Testis (tissue), 5 donors: ENCODE measurements at places on chromosomes 13 and 19. TPM values are rescaled to one million over a fixed set of nuclear protein-coding genes. Genes with fewer than 3 reads are reported as not detected.
A peak's percentile ranks its signal among the peaks of the same experiment; 100 is the strongest.

GRCh38 chr19:34667349-34668076 lies 9.4 kb downstream of the SCGB2B2 start:
- peak overlapping the region; percentile 6 for H3K4me3 ChIP-seq
- H3K4me1 ChIP-seq, result peaks cover 6% of the 10 kb centered on the region
- no peak overlapping the region for H3K27ac ChIP-seq
- DNase-seq, result no peak

DNA sequence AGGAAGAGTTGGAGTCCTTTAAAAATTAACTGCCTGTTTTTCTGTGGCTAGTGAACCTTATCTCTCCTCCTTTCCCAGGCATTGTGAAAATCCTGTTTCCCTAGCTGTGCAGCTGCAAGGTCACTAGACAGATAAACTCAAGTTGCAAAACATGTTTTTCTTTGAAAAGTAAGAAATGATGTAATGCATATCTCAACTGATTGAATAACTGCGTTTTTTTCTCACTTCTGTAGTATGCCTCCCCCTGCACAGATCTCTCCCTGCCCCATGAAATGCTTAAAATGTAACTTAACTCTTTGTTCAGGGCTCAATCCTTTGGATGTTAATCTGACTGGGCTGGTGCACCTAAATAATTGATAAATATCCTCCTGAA lies 27.7 kb upstream of the CYSLTR2 start:
- DNase-seq, result peak; percentile 61
- no peaks in the 10 kb centered on the region for H3K36me3 ChIP-seq
- H3K4me3 ChIP-seq, result no peak overlapping the region
- H3K27ac ChIP-seq, result peak overlapping the region; percentile 76
- peaks cover 23% of the 10 kb centered on the region for H3K4me1 ChIP-seq
- H3K27me3 ChIP-seq, result no peaks in the 10 kb centered on the region

DNA sequence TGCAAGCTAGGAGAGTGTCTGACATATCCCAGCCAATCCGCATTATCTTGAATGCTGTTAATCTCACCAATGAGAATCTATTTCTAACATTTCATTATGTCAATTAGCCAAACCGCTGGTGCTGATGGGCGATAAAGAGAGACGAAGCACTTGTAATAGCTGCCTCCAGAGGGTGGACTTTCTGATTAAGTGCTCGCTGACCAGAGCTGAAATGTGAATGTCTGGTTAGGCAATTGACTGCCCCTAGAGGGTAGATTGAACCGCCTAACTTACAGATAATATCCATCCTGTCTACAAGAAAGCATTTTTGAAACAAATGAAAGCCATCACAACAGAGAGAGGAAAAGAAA lies 552 bp upstream of the GRWD1 start:
- peak overlapping the region; percentile 84 for H3K27ac ChIP-seq
- peak overlapping the region; percentile 80 for H3K4me3 ChIP-seq
- H3K27me3 ChIP-seq, result no peaks in the 10 kb centered on the region
- no peaks in the 10 kb centered on the region for H3K36me3 ChIP-seq
- DNase-seq, result peak; percentile 61

- H3K36me3 ChIP-seq, result no peaks in the 10 kb centered on the region
- DNase-seq, result no peak
- no peaks in the 10 kb centered on the region for H3K4me1 ChIP-seq
- H3K4me3 ChIP-seq, result no peak overlapping the region
- H3K27me3 ChIP-seq, result no peaks in the 10 kb centered on the region
Observed at GRCh38 chr13:26406791-26407190, 150.7 kb upstream of the WASF3 start.

DNA sequence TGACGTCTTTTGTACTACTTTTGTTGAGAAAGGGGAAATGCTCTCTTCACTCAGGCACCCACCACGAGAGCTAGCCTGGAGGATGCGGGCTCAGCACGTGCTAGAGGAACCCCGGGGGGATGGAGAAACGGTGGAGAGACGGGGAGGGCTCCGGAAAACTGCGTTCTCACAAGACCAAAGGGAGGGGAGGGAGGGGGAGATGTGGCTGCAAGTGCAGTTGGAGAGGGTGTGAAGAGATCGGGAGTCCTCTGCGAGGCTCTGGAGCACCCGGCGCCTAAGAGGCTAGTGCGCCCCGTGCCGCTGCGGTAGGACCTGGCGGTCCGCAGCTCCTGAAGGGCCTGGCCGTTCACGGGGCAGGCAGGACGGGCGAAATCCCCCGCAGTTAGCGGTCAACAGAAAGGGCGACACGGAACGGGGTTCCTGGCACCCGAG lies 43.4 kb upstream of the XPO4 start:
- DNase-seq, result no peak
- no peaks in the 10 kb centered on the region for H3K36me3 ChIP-seq
- H3K4me1 ChIP-seq, result no peaks in the 10 kb centered on the region
- H3K27ac ChIP-seq, result no peak overlapping the region

DNA sequence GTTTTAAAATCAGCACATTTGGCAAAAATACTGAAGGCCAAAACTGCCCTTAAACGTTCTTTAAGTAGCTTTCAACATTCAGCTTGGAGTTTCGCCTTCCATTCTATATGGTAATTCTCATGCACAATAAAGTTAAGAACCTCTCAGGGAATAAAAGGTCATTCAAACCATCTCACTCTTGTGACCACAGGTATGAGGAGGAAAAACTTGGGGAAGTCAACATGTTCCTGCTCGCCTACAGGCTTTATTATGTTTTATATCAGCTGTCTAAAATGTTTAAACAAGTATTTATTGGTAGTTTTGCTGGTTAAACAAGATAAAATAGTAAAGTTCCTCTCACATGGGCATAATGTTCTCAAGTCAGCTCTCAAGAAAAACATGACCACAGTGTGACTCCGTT lies 19.9 kb upstream of the TM9SF2 start:
- no peak overlapping the region for H3K4me3 ChIP-seq
- H3K4me1 ChIP-seq, result no peaks in the 10 kb centered on the region
- no peaks in the 10 kb centered on the region for H3K27me3 ChIP-seq
- H3K27ac ChIP-seq, result no peak overlapping the region
- no peaks in the 10 kb centered on the region for H3K36me3 ChIP-seq

GRCh38 chr19:51660975-51661600 lies 14.5 kb upstream of the SIGLEC14 start:
- H3K27ac ChIP-seq, result no peak overlapping the region
- peaks cover 3% of the 10 kb centered on the region for H3K4me1 ChIP-seq
- H3K36me3 ChIP-seq, result no peaks in the 10 kb centered on the region
- H3K4me3 ChIP-seq, result no peak overlapping the region
- DNase-seq, result peak; percentile 93
- no peaks in the 10 kb centered on the region for H3K27me3 ChIP-seq

NOVA2 gene
- 3.1 TPM for polyA plus RNA-seq

CRB3 gene
- polyA plus RNA-seq, result 2.3 TPM

ZNF799 gene
- 3.9 TPM for polyA plus RNA-seq
